ENCODE measurements at places on chromosomes 11 and 22.
A peak's percentile ranks its signal among the peaks of the same experiment; 100 is the strongest.

DNA sequence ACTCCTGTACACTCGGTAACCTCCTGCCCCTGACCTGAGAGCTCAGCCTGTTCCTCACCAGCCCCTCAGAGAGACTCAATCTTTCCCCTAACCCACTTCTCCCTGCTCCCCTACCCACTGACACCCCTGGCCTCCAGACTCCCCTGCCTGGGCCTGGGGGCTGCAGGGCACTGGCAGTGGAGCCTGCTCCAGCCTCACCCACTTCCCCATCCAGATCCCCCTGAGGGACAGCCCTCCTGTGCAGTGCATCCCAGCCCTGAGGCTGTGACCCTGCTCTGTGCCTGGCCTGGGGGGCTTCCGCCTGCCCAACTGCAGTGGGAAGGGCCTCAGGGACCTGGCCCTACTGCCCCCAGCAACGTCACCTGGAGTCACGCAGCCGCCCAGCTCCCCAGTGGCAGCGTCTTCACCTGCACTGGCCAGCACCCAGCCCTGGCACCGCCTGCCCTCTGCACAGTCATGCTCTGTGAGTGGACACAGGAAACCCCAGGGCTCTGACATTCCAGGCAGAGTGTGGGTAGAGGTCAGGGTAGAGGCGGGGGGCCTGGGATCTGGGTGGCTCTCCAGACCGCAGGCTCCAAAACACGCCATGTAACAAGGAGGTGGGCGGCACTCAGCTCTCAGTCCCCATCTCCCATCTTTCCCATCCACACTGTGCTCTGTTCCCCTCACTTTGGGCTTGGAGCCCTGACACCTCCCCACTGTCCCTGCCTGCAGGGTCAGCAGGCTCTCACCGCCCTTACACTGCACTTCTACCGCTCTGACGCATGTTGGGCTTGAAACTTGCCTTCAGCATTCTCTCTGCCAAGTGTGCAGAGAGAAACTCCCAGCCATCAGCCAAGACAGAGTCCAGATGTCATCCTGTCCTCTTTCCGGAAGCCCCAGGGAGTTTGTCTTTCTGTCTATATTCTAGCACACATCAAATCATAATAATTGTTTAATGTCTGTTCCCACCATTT is 5.1 kb downstream of the VSIG10L2 start:
- DNase-seq, result peak; percentile 11

DNA sequence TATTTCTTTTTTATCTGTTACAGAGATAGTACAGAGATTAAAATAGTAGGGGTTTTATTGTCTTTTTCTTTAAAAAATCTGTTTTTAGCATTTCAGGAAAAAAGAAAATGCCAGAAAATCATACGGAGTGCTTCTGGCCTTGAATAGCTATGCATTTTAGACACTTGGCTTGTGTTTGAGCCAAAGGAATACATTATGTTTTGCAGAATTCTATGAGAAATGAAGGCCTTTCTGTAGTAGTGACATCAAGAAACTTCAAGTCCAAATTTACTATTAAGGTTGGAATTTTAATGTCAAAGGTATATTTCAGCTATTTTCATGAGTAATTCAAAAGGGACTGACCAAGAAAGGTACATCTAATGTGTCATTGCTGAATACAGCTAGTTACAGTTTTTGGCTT is 56.3 kb upstream of the DDI1 start:
- DNase-seq, result no peak

DNA sequence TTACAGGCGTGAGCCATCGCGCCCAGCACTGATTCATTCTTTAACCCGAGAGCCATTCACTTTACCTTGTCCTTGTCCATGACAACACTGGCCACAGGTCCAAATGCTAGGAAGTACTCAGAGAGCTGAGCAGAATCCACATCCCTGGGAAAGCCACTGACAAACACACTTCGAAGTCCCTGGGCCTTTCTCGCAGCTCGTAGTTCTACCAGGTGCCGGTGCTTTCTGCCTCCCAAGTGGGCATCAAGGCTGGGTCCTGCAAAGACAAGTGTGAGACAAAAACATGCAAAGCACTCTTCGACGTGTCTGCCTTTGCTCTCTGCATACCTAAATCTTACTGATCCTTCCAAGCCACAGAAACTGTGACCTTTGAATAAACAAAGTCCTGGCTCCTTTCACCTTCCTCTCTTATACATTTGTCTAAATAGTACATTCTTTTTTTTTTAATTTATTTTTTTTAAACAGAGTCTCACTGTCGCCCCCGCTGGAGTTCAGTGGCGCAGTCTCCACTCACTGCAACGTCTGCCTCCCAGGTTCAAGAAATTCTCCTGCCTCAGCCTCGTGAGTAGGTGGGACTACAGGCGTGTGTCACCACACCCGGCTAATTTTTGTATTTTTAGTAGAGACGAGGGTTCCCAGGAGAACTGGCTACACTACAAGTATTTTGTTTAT is 2.2 kb downstream of the TUT1 start:
- no peak for DNase-seq

- no peak for DNase-seq
Observed at GRCh38 chr22:19837915-19838314, 16.8 kb downstream of the GNB1L start.

GRCh38 chr11:19076744-19077589 is 16.4 kb upstream of the MRGPRX2 start:
- no peak for DNase-seq

- no peak for DNase-seq
Observed at GRCh38 chr11:14471127-14471526, 28.5 kb downstream of the COPB1 start.

DNA sequence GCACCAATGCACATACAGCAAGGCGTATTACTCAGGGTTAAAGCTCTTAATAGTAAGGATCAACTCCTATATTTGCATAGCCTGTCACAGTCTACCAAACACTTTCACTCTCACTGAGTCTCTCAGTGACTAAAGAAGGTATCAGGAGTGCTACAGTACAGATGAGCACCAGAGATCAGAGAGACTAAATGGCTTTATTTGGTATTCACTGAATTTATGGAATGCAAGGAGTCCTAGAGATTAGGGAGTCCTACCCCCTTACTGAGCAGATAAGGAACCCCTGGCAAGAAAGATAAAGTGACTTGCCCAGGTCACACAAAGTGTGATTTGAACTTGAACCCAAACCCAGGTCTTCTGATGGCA is 396.4 kb upstream of the CCDC90B start:
- DNase-seq, result no peak

DNA sequence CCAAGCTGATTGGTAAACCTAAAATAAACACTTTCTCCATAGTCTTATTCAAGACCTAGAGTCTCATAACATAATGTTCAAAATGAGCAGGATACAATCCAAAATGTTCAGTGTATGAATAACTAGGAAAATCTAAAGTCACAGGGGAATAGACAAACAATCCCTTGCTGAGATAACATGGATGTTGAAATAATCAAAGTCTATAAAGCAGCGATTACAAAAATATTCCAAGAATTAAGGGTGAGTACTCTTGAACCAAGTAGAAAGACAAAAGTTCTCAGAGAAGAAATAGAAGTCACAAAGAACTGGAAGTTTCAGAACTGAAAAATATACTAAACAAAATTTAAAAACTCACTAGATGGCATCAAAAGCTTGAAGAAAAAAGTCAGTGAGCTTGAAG is 561.0 kb downstream of the INSC start:
- DNase-seq, result no peak

- no peak for DNase-seq
Observed at GRCh38 chr22:24319451-24319850, 48.8 kb downstream of the SPECC1L start.

DNA sequence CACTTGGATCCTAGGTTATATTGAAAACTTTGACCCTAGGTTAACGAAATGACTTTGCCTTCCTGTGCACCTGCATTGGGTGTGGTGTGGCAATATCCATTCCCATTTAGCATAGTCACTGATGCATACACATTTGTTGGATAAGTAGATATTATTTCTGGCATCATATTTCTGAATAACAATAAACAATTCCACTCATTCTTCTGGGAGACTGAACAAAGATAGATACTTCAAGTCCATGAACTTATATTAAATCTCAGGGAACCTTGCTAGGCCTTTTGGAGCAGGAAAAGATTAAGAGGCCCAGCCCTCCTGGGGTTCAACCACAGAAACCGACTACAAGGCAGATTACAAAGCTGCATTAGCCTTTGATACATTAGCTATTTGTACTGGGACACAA is 118.9 kb downstream of the MSANTD4 start:
- no peak for DNase-seq

DNA sequence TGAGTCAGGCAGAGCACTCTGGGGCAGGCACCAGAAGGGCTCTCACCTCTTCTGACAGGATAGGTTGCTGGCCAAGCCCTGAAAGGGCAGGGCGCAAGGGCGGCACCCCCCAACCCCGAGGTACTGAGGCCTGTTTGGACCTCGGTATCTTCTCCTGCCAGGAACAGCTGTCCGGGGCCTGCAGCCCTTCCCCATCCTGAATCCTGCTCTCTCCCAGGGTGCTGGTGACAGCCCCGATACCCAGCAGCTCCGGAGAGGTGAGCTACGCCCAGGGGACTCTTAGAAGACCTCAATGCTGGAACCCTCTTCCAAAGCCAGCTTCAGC is 79.1 kb downstream of the PHF21B start:
- no peak for DNase-seq

DNA sequence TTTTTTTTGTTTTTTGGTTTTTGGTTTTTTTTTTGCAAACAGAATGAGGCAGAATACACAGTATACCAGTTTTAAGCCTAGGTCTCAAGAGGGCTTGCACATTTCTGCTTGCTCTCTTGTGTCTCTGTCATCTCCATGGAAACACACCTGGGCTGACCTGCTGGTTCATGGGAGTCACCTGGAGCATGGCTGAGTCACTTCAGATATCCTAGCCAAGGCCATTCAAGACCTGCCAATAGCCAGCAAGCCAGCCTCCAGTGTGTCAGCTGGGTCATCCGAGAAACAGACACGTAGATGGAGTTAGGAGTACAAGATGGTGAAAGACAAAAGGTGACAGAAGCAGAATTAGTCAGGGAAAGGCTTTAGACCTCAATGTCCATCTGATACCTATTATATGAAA is 124.2 kb upstream of the SEZ6L start:
- DNase-seq, result no peak

GRCh38 chr22:46349238-46349637 is 13.7 kb downstream of the TRMU start:
- DNase-seq, result no peak

DNA sequence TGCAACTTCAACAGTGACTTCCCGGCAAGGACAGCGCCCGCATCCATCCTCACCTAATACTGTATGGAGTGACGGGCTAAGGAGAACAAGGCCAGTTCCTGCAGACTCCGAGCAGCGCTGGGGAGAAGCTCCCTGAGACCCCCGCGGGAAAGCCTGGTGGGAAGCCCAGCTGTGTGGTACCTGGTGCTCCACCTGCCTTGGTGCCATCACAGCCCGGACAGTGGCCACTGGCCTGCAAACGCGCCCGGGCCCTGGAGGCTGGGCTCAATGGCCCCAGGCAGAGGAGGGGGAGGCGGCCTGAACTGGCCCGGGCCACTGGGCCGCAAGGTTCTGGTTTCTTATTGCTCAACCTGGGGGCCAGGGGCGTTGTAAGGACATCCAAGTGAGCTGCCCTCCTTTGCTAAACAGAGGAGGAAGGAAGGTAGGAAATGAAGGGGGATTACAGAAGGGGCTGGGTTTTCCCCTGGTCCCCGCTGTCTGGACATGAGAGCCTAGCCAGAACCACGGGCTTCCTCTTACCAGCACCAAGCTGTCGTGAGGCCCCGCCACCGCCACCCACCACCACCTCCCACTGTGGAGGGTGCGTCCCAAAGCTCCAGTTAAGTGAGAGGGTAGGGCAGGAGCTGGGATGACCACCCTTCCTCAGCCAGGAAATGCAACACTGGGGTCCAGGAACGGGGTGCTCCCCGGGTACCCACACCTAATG is 8.5 kb upstream of the CDC42BPG start:
- DNase-seq, result no peak

- no peak for DNase-seq
Observed at GRCh38 chr22:37803195-37803638, 4.5 kb upstream of the GCAT start.

- DNase-seq, result no peak
Observed at GRCh38 chr22:35888181-35888870, 140.3 kb downstream of the RBFOX2 start.

- DNase-seq, result no peak
Observed at GRCh38 chr22:48228468-48228867, 1466.0 kb downstream of the TBC1D22A start.

DNA sequence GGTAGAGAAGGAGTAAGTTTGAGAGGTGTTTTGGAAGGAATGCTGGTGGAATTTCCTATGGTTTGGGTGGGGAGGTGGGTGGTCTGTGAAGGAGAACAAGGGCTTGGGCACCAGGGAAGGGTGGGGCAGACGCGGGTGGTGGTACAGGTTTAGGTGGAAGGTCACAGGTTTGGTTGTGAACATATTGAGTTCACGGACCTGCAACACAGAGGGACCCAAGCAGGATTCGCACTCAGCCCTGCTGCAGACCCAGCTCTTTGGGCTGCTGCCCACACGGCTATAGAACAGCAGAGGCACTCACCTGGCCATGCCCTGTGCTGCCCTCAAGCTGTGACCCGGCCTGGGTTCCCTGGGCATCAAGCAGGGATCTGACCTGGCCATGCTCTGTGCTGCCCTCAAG is 33.5 kb upstream of the EMID1 start:
- no peak for DNase-seq

- DNase-seq, result no peak
Observed at GRCh38 chr22:33831207-33831606, 89.1 kb downstream of the LARGE1 start.

GRCh38 chr11:107478922-107479321 is 21.3 kb upstream of the CWF19L2 start:
- DNase-seq, result no peak

GRCh38 chr11:62546244-62546928 is at the start of gene AHNAK:
TSS of gene AHNAK (minus strand) at chr11:62546806. CDS start at chr11:62536098, 10,708 bp downstream.
- DNase-seq, result peak; percentile 67

DNA sequence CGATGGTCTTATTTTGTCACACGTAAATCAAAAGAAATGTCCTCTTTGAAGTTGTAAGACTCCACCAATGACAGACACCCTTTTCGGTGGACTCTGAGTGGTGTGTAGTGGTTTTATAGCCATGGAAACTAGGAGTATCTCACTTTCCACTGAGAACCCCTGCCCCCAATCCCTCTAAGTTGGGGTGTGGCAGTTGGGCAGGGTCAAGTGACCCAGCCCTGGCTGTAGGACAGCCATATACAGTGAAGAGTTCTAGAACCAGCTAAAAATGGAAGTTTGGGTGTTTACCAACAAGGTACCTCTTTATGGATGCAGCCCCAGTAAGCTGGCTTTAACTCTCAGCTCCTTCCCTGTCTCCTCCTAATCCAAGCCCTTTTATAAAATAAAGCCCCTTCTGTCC is 5.2 kb downstream of the C22orf31 start:
- no peak for DNase-seq

DNA sequence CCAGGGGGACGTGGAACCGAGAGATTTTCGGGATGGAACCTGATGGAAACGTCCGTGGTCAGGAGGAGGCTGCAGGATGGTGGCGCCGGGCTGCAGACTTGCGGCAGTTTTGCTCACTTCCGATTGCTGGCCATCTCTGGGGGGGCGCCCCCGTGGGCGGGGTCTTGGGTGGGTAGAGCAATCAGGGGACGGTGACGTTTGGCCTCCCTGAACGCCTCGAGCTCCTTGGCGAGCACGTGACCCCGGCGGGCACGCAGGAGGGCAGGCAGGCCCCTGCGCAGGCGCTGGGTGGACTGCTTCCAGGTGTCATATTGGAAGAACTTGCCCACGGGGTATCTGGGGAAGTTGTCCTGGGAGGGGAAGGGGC is 6.3 kb downstream of the IGF2 start:
- DNase-seq, result no peak

GRCh38 chr11:130458410-130458729 is 9.9 kb downstream of the ADAMTS15 start:
- no peak for DNase-seq

GRCh38 chr11:2625183-2625582 is 74.6 kb downstream of the KCNQ1OT1 start:
- no peak for DNase-seq
